ENCODE measurements at places on chromosomes 1 and 21.

DNA sequence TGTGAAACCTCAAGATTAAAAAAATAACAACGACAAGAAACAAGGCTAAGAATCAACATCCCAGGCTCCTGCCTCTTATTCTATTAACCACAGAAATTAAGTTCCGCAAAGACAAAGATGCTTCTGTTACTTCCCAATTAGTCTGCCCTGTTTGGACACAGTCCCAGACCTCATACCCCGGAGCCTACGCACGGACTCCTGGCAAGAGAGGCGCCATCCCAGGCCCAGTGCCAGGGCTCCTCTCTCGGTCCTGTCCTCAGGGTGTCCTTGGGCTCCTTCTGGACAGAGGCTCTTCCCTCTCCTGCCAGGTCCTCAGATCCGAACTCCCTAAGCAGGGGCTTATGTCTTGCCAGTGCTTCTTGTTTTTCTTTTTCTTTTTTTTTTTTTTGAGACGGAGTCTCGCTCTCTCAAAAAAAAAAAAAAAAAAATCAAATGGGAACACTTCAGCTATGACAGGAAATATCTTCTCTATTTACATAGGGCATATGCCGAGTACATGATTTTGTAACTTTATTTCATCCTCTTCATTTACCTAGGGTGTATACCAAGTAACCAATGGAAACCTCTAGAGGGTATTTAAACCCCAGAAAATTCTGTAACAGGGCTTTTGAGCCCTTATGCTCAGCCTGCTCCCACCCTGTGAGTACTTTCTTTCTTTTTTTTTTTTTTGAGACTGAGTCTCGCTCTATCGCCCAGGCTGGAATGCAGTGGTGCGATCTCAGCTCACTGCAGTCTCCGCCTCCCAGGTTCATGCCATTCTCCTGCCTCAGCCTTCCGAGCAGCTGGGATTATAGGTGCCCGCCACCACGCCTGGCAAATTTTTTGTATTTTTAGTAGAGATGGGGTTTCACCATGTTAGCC is 11.7 kb upstream of the ENO1 start:
- no peak for DNase-seq

DNA sequence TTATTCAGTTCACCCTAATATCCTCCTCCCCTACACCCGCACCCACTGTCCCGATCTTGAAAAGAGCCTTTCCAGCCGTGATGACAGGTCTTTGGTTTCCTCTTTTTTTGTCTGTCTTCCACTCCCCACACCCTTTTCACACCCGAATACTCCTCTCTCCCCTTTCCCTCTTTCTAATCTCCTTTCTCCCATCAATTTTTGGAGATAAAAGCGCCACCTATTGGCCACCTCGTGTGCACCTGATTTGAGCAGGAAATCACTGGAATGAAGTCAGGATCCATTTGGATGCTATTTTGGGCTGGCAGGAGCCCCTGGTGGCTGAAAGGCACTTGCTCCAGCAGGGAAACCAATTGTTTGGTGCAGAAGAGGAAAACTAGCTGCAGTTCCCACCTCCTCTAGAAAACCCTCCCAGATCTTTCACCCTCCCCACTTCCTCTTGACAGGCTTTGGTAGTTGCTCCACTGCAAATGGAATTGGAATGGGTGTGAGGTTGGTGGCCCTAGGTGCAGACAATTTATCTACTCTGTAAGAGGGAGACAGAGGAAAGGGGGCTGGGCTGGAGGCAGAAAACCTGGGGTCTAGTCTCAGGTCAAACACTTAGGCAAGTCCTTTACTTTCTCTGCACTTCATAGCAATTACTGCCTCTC is 8.4 kb downstream of the FOXE3 start:
- DNase-seq = no peak

GRCh38 chr1:169196581-169196980 is 90.1 kb downstream of the ATP1B1 start:
- no peak for DNase-seq

DNA sequence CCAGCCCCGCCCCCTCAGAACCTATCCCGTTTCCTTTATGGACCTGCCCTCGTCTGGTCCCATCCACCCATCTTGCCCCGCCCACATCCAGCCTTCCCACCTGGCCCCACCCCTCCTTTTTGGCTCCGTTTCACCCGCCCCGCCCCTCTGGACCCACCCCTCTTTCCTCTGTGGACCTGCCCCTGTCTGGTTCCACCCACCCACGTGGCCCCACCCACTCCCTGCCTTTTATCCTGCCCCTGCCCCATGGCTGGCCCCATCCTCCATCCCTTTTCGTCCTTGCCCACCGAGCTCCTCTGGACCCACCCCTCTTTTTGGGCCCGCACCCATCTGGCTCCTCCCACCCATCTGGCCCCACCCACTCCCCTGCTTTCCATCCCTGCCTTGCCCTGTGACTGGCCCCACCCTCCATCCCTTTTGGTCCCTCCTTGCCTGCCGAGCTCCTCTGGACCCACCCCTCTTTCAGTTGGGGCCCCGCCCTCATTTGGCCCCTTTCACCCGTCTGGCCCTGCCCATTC is 177.3 kb downstream of the CAMTA1 start:
- no peak for DNase-seq

DNA sequence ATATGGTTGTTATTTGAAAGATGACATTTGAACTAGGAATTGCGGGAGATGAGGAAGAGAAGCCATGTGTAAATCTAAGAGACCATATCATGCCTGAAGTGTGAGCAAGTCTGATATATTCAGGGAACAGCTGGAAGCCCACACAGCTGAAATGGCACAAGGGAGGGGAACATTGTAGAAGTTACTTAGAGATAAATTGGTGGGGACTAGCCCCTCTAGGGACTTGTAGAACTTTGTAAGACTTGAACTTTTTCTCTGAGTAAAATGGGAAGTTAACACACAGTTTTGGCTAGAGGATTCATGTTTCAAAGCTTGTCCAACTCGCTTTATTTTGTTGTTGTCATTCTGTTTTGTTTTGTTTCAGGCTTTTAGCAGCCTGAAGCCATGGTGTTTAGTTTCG is 216.4 kb downstream of the FMN2 start:
- no peak for DNase-seq

Measured in kidney capillary endothelial cell (primary cell).